ENCODE measurements at places on chromosomes 3 and 15.

DNA sequence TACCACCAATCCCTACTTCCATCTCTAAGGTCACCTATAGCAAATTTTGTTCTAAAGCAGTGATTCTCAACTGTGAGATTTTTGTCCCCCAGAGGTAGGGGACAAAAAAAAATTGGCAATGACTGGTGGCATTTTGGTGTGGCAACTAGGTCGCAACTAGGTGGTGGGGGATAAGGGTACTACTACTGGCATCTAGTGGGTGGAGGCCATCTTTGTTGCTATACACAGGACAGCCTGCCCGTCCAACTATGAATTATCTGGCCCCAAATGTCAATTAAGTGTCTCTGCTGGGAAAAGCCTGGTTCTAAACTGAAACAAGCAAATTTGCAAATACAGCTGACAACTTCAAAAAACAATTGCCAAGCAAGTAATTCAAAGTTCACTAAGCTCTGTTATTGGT lies 1.4 kb downstream of the MTMR10 start:
- DNase-seq = no peak

DNA sequence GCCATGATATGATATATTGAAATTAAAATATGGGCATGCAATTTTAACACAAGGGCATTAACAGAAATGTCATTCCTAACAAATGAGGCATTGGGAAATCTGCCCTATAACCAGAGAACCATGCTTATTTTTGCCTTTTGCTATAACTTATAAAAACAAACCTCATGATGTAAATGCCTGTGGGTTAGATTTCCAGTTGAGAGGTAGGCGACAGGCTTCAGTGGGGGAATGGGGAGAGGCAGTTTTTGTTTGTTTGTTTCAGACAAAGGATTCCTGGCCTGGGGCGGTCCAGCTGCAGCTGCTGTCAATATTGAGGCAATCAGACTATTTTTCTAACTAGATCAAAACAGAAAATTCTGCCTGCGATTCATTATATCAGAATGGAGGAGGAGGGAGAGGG lies 490.4 kb upstream of the CFAP20DC start:
- DNase-seq = no peak

DNA sequence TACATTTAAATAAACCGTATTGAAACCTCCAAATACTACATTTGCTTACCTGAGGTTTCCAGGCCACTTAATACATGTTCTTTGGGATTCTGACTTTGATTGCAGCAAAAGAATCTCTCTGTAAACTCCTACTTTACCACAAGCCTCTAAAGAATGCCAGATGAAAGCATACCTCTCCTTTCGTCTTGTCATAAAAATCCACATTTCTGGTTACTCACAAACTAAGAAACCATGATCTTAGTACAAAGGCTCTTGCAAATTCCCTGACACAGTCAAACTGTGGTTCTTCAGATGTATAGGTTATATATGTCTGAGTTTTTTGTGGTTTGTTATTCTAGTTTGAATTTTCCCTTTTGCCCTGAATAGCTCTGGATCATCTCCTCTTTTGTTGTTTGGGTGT lies 188.4 kb downstream of the RAP2B start:
- peak; percentile 56 for DNase-seq

DNA sequence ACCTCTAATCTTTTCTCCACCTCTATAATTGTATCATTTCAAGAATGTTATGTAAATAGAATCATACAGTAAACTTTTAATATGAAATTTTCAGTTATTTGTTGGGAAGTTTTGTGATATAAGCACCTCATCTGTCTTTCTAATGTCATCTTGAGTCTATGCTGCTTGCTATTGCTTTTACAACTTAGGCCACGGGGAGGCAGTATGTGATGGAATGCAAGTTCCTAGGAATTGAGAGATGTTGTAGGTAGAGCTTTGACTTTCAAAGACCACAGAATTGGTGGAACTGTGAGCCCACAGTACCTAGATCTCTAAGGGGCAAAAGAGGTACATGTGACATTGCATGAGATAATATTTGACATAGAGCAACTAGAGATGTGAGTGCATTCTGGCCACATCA lies 328.3 kb downstream of the MFSD1 start:
- no peak for DNase-seq

- DNase-seq = no peak
These were observed 608.3 kb downstream of the NTRK3 start for GRCh38 chr15:87648278-87648677.

DNA sequence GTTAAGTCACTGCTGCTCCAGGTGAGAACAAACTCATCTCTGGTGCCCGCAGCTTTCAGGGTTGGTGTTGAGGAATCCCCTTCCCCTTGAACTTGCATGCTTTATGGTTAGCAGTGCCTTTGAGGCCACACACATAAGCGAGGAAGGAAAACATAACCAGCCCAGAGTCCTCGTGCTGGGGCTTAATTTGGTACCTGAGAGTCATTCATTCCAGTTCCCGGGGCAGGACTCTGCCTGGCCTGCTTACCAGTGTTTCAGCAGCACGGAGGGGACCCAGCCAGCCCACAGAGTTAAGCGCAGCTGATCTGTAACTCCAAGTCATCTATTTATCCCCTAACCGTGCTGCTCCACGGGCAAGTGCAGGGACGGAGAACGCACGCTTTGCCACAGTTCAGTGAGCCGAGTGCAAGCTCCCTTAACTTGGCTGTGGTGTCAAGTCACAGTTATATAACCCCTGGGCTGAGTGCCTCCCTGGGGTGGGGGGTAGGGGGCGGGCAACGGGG lies 302.3 kb upstream of the ICE2 start:
- DNase-seq = no peak

DNA sequence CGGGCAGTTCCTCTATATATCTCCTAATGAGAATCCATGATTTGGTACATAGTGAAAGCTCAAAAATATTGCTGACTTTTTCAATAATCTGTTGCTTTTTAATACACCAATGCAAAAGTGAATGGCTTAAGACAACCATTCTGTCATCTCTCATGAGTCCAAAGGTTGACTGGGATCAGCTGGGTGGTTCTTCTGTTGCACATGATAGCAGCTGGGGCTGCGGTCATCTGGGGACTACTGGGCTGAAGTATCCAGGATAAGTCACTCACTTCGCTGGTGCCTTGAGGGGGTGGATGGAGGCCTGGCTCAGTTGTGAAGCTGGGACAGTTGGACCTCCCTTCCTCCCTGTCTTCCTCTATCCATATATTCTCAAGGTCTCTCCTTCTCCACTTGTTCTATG lies 53.7 kb downstream of the NOX5 start:
- DNase-seq = no peak

DNA sequence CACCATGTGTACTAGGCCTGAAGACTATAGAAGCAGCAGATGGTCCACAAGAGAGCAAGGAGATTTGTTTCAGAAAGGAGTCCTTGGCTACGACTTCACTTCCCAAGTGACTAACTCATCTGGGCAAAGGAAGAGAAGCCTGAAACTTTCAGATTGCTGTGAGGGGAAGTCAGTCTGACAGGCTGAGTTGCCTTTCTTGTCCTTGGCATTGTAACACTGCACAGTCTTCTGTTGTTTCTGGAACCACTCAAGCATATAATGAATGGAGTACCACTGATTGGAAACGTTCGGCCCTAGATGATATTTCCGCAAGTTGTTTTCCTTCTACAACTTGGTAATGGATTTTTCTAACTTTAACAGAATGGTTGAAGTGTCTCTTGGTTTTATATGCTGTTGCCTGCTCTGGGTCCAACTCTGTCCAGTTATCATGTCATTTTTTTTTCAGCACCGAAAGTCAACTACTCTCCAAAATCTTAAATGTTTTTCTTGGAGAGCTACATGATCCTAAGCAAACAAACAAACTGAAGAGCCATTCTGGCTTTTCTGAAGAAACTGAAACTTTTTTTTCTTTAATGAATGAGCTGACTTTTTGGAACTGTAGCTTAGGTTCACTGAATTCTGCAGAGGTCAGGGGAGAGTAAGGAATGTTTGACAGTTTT lies 685.7 kb downstream of the MECOM start:
- no peak for DNase-seq

GRCh38 chr3:139611528-139611927 lies 66.2 kb downstream of the NMNAT3 start:
- DNase-seq = no peak

GRCh38 chr3:197539651-197540051 lies 16.1 kb downstream of the BDH1 start:
- DNase-seq = no peak

DNA sequence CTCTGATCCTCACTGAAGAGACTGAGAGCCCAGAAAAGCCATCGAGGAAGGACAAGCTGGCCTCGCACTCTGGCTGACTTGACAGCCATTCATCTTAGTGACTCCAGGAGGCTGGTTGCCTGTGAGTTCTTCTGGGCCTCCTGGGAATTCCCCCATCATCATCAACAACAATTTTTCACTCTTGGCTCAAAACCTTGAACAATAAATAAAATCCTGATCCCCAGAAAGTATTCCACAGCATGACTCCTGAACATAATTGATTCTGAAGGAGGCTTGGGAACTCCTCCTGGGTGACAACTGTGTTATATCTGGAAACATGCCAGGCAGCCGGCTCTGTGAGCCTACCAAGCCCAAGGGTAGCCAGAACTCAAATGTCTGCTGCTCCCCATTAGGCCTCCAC lies 188.6 kb downstream of the SHQ1 start:
- no peak for DNase-seq

DNA sequence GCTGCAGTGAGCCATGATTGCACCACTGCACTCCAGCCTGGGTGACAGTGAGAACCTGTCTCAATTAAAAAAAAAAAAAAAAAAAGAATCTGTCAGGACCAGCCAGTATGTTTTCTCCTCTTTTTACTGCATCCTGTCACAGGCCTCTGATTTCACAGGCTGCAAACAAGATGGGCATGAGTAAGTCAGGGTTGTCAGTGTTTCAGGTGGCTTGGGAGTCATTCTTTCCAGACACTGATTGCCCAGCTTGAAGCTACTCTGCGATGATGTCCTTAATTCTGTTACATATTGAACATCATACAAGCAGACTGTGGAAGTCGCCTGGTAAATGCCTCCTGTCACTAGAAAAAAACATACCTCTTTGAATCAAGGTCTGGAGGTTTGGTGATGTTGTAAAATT lies 18.8 kb downstream of the DIS3L start:
- no peak for DNase-seq

DNA sequence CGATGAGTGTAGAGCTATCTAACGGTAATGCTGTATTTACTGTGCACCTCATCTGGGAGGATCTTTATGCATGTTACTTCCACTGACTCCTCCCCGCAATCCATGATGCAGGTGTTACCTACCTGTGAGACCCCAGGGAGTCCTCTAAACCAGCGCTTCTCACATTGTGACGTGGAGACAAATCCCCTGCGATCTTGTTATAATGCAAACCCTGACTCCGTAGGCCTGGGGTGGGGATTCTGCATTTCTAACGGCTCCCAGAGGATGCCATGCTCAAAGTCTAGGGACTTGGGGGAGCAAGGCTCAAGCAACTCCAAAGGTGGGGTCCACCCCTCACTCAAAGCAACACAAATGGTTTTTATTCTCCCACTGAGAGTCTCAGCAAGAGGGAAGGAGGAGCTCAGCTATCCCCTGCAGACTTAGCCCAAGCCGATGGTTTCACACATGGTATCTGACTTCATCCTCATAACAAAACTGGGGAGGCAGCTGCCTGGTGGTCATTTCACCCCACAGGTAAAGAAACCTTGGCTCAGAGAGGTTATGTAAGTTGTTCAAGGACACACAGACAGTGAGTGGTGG lies 63.6 kb downstream of the PCSK6 start:
- no peak for DNase-seq

DNA sequence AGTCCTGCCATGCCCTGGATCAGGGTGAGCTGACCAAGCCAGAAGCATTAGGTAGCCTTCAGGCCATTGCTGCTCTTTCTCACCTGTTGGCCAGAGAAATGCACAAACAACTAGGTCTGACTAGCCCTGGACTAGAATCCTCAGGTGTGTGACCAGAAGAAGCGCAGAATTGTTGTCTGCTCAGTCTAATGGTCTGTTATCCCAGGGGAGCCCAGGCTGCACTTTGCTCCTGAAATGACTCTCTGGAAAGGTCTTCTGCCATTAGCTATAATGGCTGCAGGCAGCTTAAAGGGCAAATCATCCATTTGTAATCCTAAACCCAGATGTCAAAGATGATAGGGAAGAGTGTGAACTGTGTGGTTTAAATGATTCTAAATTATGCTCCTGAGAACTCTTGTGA lies 246.1 kb downstream of the NFKBIZ start:
- DNase-seq = no peak

- DNase-seq = no peak
These were observed 57.8 kb upstream of the GPD1L start for GRCh38 chr3:32048487-32049182.

- no peak for DNase-seq
These were observed at the start of gene PLSCR5 for GRCh38 chr3:146605106-146605505. Gene PLSCR5, minus strand, starts transcription at chr3:146605346. Its CDS starts 134 bp downstream, at chr3:146605212.

- DNase-seq = no peak
These were observed 241.4 kb downstream of the ISL2 start for GRCh38 chr15:76577879-76578512.

- no peak for DNase-seq
These were observed 200.6 kb downstream of the EDEM1 start for GRCh38 chr3:5388091-5388490.

- peak; percentile 29 for DNase-seq
These were observed 91.7 kb upstream of the FGF12 start for GRCh38 chr3:192819001-192819569.

- no peak for DNase-seq
These were observed 695.6 kb downstream of the MCTP2 start for GRCh38 chr15:94927003-94927402.

GRCh38 chr3:183809270-183809669 lies 16.1 kb downstream of the MAP6D1 start:
- DNase-seq = no peak

- DNase-seq = no peak
These were observed 164.7 kb upstream of the IGF1R start for GRCh38 chr15:98483575-98484130.

- DNase-seq = no peak
These were observed 133.0 kb downstream of the XXYLT1 start for GRCh38 chr3:195137638-195138588.

DNA sequence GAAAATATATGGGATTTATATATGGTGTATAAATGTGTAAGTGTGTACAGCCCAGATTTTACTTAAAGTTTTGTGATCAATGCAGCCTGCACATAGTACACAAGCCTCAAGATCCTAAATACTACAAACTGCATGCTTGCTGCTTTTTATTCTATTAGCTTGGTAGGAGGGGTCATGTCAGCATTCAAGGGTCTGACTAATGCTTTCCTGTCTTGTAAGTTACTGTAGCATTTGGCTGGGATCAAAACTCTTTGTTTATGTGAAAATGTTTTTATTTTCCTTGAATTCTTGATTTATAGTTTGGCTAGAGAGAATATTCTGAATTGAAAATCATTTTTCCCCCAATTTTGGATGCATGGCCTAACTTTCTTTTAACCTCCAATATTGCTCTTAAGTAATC lies 370.9 kb downstream of the NSUN3 start:
- no peak for DNase-seq

DNA sequence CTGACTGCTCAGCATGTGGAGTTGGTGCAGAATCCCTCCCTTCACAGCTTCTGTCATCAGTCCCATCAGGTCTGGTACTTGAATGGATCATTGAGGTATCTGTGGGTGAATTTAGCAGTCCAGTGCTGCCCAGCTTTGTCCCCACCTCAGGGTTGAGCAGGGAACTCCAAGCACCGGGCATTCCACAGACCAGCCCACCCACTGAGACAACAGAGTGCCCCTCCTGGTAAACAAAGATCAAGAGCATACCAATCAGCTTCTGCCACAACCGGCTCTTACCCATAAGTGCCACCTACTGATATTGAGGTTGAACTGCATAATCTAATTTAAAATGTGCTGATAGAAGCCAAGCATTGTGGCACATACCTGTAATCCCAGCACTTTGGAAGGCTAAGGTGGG lies 57.1 kb upstream of the FXR1 start:
- DNase-seq = no peak

- no peak for DNase-seq
These were observed 185.2 kb upstream of the CADPS start for GRCh38 chr3:63060412-63060811.

GRCh38 chr15:100771746-100772145 lies 107.9 kb upstream of the ALDH1A3 start:
- DNase-seq = no peak
